T-helper 1 cell (primary cell): ENCODE measurements at places on chromosomes 6 and 20.

GRCh38 chr6:133183691-133184090, 57.5 kb upstream of the EYA4 start:
- DNase-seq, result no peak

GRCh38 chr20:50019466-50020256, 36.9 kb downstream of the SNAI1 start:
- no peak for DNase-seq

DNA sequence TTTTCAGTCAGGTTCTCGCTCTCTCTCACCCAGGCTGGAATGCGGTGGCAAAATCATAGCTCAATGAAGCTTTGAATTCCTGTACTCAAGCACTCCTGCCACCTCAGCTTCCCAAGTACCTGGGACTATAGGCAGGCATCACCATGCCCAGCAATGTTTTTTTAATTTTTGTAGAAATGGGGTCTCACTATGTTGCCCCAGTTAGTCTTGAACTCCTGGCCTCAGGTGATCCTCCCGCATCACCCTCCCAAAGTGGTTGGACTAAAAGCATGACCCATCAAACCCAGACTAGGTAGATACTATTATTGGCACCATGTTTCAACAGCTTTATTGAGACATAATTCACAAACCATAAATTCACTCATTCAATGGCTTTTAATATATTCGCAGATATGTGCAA, 72.7 kb upstream of the RUNX2 start:
- DNase-seq, result no peak

- no peak for DNase-seq
These were observed 3.8 kb downstream of the BLOC1S5 start for GRCh38 chr6:8060346-8060745.

GRCh38 chr6:45185403-45186251, 142.5 kb upstream of the RUNX2 start:
- no peak for DNase-seq

DNA sequence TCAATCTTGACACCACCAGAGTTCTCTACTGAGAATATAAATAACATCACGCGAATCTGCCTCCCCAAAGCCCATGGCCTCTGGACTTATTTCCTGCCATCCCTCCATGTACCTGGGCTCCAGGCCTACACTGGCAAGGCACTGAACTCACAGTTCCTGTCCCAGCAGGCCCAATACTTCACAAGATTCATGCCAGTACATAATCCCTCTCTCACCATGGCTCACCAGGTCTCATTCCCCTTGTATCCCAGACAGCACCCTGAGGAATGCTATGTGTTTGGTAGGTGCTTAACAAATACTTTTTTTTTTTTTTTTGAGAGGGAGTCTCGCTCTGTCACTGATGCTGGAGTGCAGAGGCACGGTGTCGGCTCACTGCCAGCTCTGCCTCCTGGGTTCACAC, 1.9 kb downstream of the KIF16B start:
- DNase-seq, result no peak

DNA sequence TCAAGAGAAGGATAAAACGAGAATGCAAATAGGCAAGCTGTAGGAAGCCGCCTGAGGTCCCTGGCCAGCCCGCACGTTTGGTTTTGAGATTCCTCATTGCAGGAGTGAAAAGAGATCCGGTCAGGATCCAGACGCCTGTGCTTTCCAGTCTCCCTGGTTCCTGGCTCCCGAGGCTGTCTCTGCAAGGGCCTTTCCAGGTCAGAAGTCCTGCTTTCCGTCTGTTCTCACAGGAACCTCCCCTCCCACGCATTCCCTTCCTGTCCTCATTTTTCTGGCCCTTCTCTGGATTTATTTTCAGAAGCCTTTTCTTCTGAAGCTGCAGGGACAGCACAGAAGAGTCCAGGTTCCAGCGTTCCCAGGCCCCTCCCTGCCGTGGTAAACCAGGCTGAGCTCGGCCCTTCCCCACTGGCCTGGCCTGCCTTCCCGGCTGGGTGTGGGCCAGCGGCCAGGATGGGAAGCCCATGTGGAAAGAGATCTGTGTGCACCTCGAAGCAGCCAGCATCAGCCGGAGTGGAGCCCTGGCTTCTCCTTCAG, 54.0 kb downstream of the TMEM242 start:
- no peak for DNase-seq

DNA sequence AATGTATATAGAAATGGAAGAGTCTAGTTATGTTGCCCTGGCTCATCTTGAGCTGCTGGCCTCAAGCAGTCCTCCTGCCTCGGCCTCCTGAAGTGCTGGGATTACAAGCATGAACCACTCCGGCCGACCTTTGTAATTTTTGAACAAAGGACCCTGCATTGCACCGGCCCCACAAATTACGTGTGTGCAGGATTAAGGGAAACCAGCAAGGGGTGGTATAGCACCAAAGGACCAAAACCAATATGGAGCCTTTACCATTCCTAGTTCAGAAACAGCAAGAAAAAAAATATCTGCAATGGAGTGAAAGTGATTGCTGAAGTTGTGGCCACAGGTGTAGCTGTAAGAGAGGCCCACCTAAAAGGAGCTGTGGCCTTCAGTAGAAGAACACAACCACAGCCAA, 8.2 kb upstream of the TRERF1 start:
- no peak for DNase-seq

GRCh38 chr20:11694467-11694866, 223.2 kb upstream of the BTBD3 start:
- DNase-seq, result no peak

- no peak for DNase-seq
These were observed 54.6 kb downstream of the B4GALT5 start for GRCh38 chr20:49659056-49659455.

DNA sequence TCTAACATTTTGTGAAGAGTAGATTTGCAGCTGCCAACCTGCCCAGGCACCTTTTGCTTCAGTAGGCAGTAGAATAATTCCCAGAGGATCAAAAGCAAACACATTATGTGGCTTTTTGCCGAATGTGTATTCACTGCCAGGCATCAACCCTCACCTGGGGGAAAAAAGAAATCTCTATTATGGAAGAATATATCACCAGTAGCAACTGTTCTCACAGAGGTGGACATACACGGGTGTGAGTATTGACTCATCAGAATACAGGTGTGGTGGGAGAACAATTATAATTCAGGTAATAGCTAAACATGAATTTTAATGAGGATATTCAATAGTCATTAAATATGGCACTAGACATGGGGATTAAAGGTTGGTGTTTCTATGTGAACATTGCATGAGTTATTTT, 910.7 kb downstream of the TFAP2A start:
- no peak for DNase-seq

- no peak for DNase-seq
These were observed 75.6 kb upstream of the LGSN start for GRCh38 chr6:63395381-63395780.
